ENCODE measurements at places on chromosomes 4 and X.

GRCh38 chrX:11908371-11908770 is 150.3 kb downstream of the MSL3 start:
- DNase-seq: peak; percentile 43

GRCh38 chr4:174358829-174359228 is 75.1 kb downstream of the CEP44 start:
- no peak for DNase-seq

DNA sequence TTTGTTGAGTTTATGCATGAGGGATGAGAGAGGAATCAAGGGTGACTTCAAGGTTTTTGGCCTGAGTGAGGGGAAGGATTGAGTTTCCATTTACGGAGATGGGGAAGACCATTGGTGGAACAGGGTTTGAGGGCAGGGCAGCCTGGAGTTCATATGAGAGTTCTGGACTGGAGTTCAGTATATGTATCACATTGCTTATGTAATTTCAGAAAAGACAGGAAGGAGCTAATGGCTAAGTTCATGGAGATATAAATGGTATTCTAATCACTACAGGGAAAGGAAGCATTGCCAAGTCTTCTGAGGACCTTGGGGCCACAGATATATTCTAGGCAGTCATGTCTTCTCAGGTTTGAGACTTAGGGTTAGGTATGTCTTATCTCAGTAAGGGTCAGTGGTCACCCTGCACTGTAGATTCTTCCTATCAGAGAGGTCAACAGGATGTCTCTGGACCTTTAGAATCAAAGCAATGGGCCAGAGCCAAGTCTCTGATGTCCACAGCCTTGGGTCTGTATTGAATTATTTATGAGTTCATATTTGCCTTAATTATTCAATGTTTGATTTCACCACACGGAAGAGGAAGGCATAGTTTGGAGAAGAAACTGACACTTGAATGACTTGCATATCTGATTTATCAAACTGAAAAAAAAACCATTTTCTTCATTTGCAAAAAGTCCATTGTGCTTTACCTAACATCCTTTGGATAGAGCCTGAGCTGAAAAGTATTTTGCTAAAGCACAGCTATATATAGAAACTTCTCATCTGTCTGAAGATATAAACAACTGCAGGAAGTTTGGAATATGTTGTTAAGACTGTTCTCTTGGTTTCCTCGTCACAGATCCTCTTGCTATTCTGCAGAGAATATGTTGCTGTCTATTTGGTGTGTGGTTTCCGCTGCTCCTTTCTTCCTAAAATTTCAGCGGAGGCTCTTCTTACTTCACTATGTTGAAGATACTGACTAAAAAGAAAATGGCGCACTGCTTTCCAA is 139.5 kb downstream of the PDGFRA start:
- DNase-seq: no peak

DNA sequence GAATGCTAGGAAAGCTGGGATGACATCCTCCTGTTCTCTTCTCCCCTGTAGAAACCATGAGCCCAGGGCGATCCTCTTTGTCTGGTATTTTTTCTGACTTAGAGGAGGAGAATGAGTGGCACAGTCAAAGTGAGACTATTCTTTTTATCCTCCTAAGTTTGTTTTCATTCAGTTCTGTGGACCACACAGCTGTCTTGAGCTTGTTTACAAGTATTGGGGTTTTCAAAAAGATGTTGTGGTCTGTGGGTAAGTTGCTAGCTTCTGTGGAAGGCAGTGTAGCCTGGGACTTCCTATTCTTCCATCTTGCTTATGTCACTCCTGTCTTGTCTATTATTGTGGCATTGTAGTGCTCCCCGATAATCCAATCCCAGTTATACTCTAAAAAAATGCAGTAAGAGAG is 223.0 kb downstream of the PAPSS1 start:
- DNase-seq: no peak

DNA sequence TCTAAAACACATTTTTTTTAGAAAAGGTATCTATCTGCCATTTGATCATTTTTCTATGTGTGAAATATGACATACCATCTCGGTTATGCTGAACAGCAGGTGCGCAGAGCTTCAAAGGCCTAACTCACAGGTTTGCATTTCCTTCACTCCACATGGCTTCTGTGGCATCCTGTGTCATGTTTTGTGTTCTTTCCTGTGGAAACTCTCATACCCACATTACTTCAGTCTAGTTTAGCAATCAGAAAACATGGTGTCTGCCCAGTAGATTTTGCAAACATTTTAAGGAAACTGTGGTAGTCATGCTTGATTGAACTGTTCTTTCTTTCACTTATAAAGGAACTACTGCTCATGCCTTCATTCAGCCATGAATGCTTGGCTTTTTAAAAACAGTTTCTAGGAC is 11.3 kb upstream of the ARAP2 start:
- no peak for DNase-seq

- no peak for DNase-seq
Observed at GRCh38 chrX:139692506-139692849, 15.5 kb downstream of the MCF2 start.

GRCh38 chr4:56786955-56787354 is 34.5 kb downstream of the SPINK2 start:
- DNase-seq: peak; percentile 9

- no peak for DNase-seq
Observed at GRCh38 chrX:154063234-154063633, 34.3 kb downstream of the MECP2 start.

DNA sequence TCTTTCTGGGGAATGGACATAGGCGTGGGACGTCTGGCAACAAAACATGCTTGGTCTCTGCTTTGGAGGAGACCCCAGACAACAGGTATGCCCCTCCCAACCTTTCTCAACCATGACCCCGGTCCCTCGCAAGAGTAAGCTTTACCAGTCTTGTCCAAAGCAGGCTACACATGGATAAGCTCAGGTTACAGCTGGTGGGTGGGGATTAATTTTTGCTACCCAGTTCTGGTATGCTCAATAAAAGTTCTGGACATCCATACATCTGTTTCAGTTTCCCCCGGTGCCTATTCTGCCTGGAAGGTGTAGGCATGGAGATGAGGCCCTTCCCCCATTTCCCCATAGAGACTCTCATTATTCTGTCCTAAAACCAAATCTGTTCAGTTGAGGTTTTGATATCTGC is 54.5 kb upstream of the NOCT start:
- DNase-seq: no peak

- DNase-seq: no peak
Observed at GRCh38 chr4:101071241-101071640, 276.1 kb downstream of the PPP3CA start.

DNA sequence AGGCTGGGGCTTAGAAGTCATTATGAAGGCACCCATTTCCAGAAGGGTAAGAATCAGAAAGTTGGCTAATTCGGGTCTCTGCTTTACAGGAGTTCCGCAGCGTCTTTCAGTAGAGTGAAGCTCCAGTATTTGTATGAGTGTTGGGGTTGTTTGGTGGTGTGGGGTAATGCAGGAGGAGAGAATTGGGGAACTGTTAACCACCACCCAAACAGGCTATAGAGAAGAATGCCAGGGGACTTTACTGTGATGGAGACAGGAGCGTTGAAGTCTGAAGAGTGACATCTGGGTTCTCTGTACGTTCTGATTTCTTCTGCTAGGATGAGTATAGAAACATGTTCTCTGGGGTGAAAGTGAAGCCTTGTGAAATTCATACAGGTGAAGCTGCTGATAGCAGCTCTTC is 96.3 kb downstream of the TBL1X start:
- no peak for DNase-seq

DNA sequence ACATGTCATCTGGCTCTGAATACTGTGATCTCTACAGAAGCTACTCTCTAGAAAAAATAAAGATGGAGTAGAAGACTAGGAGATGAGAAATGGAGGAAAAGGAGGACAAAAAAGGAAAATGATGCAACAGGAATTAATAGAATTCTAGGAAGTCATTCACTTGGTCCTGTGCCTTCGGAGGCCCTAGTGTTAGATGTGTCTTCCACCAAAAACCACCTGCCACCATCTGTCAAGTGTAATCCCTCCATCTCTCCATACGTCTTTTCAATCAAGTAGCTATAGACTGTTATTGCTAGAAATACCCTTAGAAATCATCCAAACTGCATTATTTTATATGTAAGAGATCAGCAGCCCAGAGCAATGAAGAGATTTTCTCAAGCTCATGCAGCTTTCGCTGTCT is 2.9 kb upstream of the RAB41 start:
- no peak for DNase-seq

DNA sequence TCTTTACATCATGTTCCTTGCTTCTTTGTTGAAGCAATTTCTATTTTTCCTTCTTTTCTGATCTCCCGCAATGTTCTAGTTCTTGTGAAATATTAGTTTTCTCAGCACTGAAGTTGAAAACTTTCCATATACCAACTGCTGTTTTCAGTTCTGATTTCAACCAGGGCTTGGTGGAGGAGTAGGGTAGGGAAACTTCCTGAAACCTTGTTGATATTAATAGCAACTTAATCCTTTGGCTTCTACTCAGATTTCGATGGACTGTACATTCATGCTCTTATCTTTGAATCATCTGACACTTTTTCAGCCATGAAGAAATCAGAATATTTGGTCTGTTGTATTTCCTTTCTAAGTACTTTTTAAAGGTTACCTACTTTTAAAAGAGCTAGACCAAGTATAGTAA is 315.8 kb downstream of the RPA4 start:
- DNase-seq: no peak

DNA sequence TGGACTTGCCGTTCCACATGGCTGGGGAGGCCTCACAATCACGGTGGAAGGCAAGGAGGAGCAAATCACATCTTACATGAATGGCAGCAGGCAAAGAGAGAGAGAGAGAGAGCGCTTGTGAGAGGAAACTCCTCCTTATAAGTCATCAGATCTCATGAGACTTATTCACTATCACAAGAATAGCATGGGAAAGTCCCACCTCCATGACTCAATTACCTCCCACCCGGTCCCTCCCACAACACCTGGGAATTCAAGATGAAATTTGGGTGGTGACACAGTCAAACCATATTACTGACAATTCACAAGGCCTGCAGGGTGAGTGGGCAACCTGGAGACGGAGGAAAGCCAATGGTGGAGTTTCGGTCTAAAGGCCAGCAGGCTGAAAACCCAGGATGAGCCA is 394.3 kb upstream of the TRAM1L1 start:
- no peak for DNase-seq

DNA sequence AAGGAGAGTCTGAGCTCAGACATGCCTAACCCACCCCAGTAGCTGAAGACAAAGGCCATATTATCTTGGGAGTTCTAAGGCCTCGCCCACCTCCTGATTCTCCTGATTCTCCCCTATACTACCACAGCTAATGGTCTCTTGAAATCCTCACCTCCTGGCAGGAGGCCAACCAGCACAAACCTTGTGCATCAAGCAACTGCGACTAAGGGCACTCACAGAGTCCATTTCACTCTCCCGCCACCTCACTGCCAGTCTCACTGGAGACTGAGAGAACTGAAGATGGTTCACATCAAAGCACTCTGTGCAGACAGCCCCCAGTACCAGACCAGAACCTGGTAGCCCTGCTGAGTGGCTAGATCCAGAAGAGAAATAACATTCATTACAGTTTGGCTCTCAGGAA is 102.1 kb upstream of the KLF8 start:
- DNase-seq: no peak

- no peak for DNase-seq
Observed at GRCh38 chr4:86099348-86099747, 260.5 kb downstream of the MAPK10 start.

DNA sequence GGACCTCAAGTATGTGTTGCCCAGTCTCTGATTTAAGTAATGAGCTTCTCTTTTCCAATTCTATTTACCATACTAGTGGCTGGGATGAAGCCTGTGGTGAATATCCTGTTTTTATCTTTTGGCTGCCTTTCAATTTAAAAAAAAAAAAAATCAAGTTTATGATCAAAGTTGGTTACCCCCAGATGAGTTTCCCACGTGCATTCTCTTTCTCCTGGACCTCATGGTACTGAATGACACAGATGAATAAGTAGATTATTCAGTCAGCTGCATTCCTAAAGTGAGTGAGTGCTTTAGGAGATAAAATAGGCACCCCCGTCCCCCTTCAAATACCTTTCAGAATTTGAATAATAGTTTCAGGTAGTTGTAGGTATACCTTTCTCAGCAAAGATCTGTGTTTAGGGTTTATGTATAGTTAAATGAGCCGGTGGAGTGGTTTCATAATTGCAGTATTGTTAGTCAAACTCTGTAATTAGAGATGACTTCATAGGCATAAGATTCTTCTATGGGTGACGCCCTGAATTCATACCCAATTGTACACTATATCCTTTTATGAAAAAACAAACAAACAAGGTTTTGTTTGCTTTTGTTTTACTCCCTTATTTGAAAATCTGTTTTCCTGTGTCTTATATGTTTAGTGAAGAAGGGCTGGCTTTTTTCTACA is 41.9 kb downstream of the PLS3 start:
- no peak for DNase-seq

DNA sequence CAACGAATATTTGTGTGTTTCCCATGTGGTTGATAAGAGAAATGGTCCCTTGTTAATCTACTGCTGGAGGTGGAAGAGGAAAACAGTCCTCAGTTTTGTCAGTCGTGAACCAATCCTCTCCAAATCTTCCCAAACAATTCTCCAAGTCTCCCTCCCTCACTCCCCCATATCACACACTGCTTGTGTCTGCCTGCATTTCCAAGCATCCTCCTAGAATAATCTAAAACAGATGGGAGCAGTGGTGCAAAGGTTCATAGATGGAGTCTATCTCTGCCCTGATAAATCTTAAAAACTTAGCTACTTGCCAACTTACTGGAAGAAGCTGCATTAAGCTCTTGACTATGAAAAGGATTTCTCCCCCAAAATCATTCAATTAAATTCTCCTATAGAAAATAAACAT is 43.7 kb upstream of the SH3KBP1 start:
- DNase-seq: no peak

GRCh38 chr4:103482893-103483292 is 236.9 kb downstream of the TACR3 start:
- no peak for DNase-seq

DNA sequence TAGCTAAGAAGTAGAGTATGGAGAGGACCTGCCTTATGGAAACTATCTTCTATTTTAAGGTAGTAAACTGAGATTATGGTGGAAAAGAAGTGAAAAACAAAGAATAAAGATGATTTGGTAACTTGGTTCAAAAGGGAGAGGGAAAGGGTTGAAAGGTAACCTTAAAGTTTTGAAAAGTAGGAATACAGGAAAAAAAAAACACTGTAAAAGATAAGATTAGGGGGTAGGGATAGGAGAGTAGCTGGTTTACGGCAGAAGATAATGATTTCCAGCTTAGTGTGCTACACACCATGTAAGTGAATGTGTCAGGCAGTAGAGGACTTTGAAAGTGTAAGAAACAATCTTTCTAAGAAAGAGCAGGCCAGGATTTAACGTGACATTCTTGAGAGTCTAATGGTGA is 35.3 kb downstream of the FAM13A start:
- DNase-seq: no peak

- no peak for DNase-seq
Observed at GRCh38 chrX:12685541-12685940, 105.7 kb upstream of the PRPS2 start.

DNA sequence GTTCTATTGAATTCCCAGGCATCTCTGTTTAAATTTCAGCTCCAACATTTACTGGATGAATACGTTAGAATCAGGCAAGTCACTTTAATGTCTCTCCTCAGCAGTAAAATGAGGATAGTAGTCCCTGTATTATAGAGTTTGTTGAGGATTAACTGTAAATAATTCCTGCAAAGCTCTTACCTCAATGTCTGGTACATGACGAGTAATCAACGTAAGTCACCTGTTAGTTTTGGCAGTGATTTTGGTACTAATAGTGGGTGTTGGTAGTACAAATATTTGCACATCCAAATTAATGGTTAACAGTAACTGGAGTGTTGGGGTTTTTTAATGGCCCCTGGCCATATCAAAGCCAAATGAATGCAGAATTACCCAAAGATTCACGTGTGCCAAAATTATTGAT is 189.8 kb upstream of the GALNT7 start:
- DNase-seq: peak; percentile 2

- no peak for DNase-seq
Observed at GRCh38 chrX:65642914-65643491, 24.5 kb upstream of the MSN start.

GRCh38 chr4:120062663-120063195 is 3.9 kb downstream of the MAD2L1 start:
- DNase-seq: no peak
